Mesenteric fat pad (tissue), 1 donor: ENCODE measurements at places on chromosomes 2 and 18. TPM values are rescaled to one million over a fixed set of nuclear protein-coding genes. Genes with fewer than 3 reads are reported as not detected.

Gene TDRD15
- total RNA-seq: 0.06 TPM

- no peak for DNase-seq
Observed at GRCh38 chr2:37769551-37769950, 98.1 kb upstream of the CDC42EP3 start.

Gene MYOM1
- 3.9 TPM for total RNA-seq

Gene GAL3ST2
- total RNA-seq: not detected

Gene EFEMP1
- 446 TPM for total RNA-seq

Gene LCT
- 0.77 TPM for total RNA-seq

Gene SNED1
- 58.0 TPM for total RNA-seq

DNA sequence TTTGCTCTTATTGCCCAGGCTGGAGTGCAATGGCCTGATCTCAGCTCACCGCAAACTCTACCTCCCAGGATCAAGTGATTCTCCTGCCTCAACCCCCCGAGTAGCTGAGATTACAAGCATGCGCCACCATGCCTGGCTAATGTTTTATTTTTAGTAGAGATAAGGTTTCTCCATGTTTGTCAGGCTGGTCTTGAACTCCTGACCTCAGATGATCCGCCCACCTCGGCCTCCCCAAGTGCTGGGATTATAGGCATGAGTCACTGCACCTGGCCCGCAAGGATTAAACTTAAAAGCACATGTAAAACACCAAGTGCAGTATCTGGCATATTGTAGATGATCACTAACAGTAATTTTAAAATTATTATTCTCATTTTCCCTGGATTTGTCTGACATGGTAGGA lies 72.9 kb downstream of the C1QL2 start:
- DNase-seq: no peak

- DNase-seq: no peak
Observed at GRCh38 chr2:189305291-189305943, 125.9 kb upstream of the COL5A2 start.
